Activated T-helper 9 cell treated with anti-CD3 and anti-CD28 coated beads, Interleukin-2, amount 50 U/mL, for 16 hours (primary cell): ENCODE measurements at places on chromosomes 2 and 18.

GRCh38 chr2:191739194-191739593 is 61.3 kb downstream of the NABP1 start:
- no peak for DNase-seq

- no peak for DNase-seq
Measured at GRCh38 chr2:83915381-83915780, 543.7 kb downstream of the SUCLG1 start.

GRCh38 chr2:134976074-134976702 is 57.6 kb downstream of the CCNT2 start:
- DNase-seq: no peak

DNA sequence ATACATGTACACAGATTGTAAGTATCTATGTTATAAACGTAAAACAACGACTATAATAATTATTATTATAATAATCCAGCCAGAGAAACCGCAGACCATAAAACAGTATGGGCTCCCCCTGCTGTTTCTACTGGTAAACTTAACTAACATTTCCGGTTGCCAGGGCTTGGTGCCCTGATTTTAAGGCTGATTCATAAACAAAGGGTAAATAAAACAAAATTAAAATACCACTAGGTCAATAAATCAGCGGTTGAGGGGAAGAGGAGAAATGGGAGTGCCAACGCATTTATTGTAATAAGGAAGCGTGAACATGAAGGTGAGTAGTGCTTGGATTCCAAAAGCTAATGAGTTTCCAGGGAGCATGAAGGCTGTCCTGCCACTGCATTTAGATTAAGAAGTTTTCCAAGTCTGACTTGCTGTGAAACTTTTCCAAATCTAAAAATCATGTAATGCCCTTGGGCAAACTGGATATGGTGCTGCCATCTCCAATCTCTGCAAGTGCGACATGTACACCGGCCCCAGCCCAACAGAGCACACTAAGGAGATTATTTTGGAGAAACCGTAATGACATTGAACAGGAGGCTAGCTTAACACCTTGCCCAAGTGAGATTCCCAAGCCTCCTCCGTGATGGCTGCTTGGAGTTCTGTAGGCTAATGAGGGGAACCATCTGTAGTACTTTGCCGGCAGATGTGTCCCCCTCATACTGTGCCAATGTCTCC is 50.7 kb upstream of the HNRNPA3 start:
- no peak for DNase-seq

GRCh38 chr2:60337142-60337497 is 216.3 kb downstream of the BCL11A start:
- DNase-seq: no peak

GRCh38 chr2:170680172-170680941 is 34.8 kb upstream of the SP5 start:
- DNase-seq: no peak

- DNase-seq: no peak
Measured at GRCh38 chr18:45423659-45424058, 191.6 kb upstream of the SLC14A2 start.
